ENCODE measurements at places on chromosomes 5 and 9.
A peak's percentile ranks its signal among the peaks of the same experiment; 100 is the strongest.

- H3K4me1 ChIP-seq = peaks cover 6% of the 10 kb centered on the region
- no peak overlapping the region for H3K4me3 ChIP-seq
- H3K27me3 ChIP-seq = no peaks in the 10 kb centered on the region
Observed at GRCh38 chr9:96423322-96423984, 5.3 kb upstream of the ZNF367 start.

DNA sequence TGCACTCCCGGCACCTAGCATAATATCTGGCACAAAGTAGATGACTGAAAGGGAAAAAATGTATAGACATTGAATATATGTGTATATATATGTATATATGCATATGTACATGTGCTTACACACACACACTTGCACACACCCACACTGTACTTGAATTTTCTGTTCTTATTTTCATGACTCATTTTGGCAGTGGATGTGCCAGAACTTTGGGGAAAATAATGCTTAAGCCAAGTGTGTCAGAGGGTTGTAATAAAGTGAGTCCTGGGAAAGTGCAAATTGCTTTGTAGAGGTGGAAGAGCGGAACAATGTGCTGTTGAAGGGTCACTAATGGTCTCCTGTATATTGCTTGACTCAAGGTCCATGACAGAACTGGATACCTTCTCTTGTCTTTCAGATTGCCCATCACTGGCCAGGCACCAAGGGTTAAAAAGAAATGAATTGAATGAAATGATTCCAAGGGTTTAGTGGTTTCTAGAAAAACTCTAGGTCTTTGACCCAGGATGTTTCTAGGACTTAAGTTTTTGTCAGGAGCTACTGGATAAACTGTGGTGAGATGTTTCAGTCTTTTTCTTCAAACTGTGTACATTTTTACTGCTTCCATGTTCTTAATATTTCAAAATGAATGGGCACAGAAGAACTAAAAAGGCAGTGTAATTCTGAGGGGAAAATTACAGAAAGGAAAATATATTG, 129.9 kb upstream of the MOCS2 start:
- no peak overlapping the region for H3K27ac ChIP-seq
- DNase-seq = no peak
- no peak overlapping the region for H3K4me3 ChIP-seq

GRCh38 chr5:75711151-75711550, 6.1 kb downstream of the POC5 start:
- no peak for DNase-seq
- no peaks in the 10 kb centered on the region for H3K4me1 ChIP-seq
- H3K27me3 ChIP-seq = no peaks in the 10 kb centered on the region
- H3K36me3 ChIP-seq = peaks cover 11% of the 10 kb centered on the region

DNA sequence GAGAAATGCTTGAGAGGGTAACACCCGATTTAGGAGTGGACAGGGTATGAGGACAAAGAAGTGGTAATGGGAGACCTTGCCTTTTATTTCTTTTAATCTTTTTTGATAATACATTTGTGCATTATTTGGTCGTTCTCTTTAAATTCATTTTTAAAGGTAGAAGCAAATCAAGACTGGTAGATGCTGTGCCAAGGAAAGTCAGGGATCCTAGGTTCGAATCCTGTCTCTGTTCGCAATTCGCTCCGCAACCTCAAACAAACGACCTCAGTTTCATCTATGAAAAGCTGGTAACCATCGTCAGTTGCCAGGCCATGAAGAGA, 353 bp upstream of the TMED9 start:
- H3K4me1 ChIP-seq = peaks cover 7% of the 10 kb centered on the region
- no peak for DNase-seq
- H3K27ac ChIP-seq = peak overlapping the region; percentile 70
- peaks cover 34% of the 10 kb centered on the region for H3K36me3 ChIP-seq

GRCh38 chr5:124742983-124743601, 3.3 kb downstream of the ZNF608 start:
- H3K4me1 ChIP-seq = peaks cover 3% of the 10 kb centered on the region
- DNase-seq = no peak
- H3K4me3 ChIP-seq = peak overlapping the region; percentile 55
- H3K36me3 ChIP-seq = no peaks in the 10 kb centered on the region

All from ascending aorta (tissue), 2 donors.